NCI-H1694 (cell line): ENCODE measurements at places on chromosomes 16 and 17.

- peak; percentile 20 for DNase-seq
Observed at GRCh38 chr17:31061678-31062077, 33.1 kb upstream of the NF1 start.

GRCh38 chr16:49116873-49117272, 164.8 kb downstream of the CBLN1 start:
- DNase-seq: no peak

- DNase-seq: no peak
Observed at GRCh38 chr16:49395021-49395420, 21.4 kb downstream of the C16orf78 start.

- peak; percentile 87 for DNase-seq
Observed at GRCh38 chr17:16568541-16569357, at the start of gene ZNF287. Gene ZNF287, minus strand, starts transcription at chr17:16569204. Its CDS starts 1,473 bp downstream, at chr17:16567731.

- DNase-seq: no peak
Observed at GRCh38 chr16:86984991-86985647, 332.1 kb downstream of the C16orf95 start.
